ENCODE measurements at places on chromosomes 16 and 17. TPM values are rescaled to one million over a fixed set of nuclear protein-coding genes. Genes with fewer than 3 reads are reported as not detected.
A peak's percentile ranks its signal among the peaks of the same experiment; 100 is the strongest.

- DNase-seq = no peak
Observed at GRCh38 chr17:41013606-41014005, 4.7 kb upstream of the KRTAP3-1 start.

DNA sequence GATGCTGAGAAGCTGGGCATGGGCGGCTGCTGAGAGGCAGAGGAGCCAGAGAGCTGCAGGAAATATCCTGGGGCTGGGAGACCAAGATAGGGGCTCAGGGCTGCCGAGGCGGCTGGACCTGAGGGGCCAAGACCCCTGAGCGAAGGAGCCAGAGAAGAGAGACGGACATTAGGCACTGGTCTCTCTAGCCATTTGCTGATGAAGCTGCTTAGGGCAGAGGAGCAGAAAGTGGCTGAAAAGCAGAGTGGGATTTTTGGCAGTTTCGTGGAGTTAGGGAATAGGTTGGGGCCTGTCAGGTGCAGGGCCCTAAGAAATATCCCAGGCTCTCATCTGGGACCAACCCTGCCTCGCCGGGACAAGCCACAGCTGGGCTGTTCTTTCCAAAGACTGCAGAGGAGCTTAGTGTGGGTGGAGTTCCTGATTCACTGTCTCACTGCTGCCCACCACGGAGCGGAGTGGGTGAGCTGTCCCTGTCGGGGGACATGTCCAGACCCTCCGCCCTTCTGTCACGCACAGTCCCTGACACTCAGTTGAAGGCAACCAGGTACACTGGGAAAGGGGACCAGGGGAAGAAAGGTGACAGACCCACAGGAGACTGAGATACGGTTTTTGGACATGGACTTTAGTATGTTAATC, 11.3 kb upstream of the DNASE1 start:
- no peak for DNase-seq

- no peak for DNase-seq
Observed at GRCh38 chr17:37182786-37183465, 192.9 kb upstream of the C17orf78 start.

GRCh38 chr17:44760474-44761308, 1.9 kb downstream of the ADAM11 start:
- DNase-seq = no peak

GRCh38 chr17:45022655-45023339, 28.6 kb downstream of the DCAKD start:
- no peak for DNase-seq

DNA sequence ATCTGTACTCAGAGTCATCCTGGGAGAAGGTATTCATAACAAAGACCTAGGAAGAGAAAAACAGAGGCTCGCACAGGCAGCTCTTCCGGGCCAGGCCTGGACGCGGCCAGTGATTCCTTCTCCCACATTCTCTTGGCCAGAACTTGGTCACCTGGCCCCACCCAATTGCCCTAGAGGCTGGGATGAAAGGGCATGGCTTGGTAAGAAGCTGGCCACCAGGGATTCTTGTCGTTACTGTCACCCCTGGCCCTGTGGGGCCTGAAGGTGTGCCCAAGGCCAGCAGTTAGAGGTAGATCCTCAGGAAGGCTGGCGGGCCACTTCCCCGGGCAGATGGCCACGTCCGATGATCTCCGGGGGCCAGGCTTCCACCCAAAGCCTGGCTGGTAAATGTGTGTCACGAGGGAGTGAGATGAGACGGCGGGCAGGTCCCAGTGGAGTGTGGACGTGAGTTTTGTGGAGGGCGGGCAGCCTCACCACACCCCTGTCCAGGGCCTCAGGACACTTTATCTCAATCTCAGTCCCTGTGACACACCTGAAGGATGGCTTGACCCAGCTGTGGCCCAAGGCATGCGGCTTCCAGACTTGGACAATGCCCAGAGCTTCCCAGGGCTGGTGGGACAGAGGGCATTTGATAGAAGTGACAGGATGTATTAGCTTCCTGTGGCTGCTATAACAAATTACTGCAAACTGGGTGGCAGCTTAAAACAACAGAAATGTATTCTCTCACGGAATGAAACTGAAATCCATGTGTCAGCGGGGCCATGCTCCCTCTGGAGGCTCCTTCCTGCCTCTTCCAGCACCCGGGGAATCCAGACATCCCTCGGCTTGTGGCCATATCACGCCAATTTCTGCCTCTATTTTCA, 66.3 kb upstream of the GSE1 start:
- DNase-seq = no peak

- DNase-seq = no peak
Observed at GRCh38 chr17:48299760-48300159, 130.3 kb downstream of the SKAP1 start.

GRCh38 chr16:77675464-77676324, 46.6 kb upstream of the NUDT7 start:
- DNase-seq = peak; percentile 52

GRCh38 chr17:27565874-27566670, 64.9 kb upstream of the LGALS9 start:
- DNase-seq = no peak

DNA sequence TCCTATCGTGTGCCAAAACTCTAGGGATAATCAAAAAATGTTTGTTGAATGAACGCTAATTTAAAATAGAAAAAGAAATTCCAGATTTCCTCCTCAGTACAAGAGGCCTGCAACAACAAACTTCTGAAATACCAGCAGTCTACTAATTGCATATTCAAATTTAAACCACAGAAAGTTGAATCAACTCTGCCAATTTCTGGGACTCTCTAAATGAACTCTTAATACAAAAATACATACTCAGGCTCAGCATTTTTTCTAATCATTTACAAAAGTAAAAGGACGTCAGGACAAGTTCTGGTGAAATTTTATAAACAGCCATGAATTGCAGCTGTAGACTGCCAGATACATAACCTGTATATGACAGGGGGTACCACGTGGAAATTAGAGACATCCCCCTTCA, 49.0 kb downstream of the KANSL1 start:
- DNase-seq = no peak

GRCh38 chr17:34370997-34371395, 8.0 kb upstream of the CCL1 start:
- DNase-seq = no peak

GRCh38 chr17:43846221-43846712, 709 bp upstream of the CD300LG start:
- peak; percentile 46 for DNase-seq

DNA sequence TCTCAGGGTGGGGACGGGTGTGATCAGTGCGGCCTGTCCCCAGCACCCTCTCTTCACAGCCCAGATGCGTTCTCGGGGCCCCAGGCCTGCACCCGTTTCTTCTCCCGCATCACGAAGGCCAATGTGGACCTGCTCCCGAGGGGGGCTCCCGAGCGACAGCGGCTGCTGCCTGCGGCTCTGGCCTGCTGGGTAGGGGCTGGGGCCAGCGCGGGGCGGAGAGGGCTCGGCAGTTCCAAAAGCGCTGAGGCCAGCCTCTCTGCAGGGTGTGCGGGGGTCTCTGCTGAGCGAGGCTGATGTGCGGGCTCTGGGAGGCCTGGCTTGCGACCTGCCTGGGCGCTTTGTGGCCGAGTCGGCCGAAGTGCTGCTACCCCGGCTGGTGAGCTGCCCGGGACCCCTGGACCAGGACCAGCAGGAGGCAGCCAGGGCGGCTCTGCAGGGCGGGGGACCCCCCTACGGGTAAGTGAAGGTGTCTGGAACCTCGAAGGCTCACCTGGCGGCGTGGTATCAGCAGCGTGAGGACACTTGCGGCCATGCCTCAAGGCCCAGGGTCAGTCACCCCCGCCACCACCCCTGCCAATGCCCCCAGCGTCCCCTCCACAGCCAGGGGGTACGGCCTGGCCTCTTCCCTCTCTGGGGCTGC, 4.4 kb downstream of the MSLN start:
- DNase-seq = no peak

GRCh38 chr16:15682105-15682570, 32.1 kb downstream of the NDE1 start:
- no peak for DNase-seq

DNA sequence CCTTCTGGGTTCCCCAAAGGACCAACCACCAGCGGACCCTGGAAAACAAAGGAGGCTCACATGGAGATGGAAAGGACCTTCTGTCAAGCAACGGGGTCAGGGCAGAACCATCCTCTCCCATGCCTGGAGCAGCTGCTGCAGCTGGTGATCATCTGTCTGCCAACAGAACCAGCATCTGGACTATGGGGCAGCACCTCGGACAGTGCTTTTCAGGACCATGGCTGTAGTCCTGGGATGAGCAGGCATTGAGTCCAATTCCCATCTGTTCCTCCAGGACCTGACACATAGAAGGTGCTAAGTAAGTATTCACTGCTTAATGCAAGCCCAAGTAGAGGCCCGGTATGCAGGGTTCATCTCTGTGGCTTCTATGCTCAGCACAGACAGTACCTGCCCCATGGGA, 304.7 kb downstream of the XYLT1 start:
- DNase-seq = no peak

DNA sequence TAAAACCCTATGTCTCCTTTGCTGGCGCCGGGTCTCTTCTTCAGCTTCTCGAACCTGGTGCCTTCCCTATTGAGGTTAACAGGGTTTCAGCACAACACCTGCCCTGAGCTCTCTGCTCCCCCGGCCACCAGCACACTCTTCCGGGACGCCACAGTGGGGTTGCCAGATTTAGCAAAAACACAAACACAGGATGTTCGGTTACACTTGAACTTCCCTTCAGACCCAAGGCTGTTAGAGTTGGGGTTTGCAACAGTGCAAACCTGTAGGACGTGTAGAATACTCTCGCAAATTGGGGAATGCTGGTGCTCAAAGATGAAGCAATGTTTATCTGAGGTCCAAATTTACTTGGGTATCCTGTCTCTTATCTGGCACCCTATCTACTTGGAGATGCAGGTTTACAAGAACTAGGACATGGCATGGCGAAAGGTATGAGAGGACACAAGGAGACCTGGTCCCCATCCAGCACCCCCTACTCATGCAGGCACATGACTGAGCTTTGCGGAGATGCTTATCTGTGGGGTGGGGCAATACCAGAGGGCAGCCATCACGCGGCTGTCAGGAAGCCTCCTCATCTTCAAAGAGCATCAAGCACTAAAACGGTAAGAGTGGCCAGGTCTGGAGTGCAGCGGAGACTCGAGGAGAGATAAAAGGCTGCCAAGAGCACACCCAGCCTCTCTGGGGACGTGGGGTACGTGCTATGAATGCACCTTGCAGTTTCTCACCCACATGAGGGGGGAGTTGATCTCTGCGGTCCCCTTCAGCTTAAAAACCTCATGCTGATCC, 52.8 kb downstream of the SDK2 start:
- DNase-seq = no peak

DNA sequence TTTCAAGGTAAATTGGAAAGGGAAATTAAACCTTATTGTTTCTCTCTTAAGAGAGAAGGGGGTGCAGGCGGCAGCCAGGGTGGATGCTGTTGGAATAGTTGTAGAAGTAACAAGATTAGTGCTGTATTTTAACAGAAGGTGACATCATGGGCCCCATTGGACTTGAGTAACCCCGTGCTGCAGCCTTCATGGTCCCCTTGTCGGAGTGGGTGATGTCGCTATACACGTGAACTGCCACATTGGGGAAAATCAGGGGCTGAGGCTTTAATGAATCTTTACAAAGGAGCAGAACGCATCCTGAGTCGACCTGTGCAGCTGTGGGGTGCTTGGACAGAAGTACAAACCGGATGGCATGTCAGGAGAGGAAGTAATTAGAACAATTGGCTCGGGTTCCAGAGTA, 3.2 kb downstream of the SNX11 start:
- DNase-seq = no peak

The KCNJ12 gene
- polyA plus RNA-seq = 4.6 TPM

The SEC14L5 gene
- 0.18 TPM for polyA plus RNA-seq

The MRPS23 gene
- 45.8 TPM for polyA plus RNA-seq

The ATP2C2 gene
- polyA plus RNA-seq = 2.1 TPM

The ZNF469 gene
- 1.3 TPM for polyA plus RNA-seq

The IRF8 gene
- 6.4 TPM for polyA plus RNA-seq

The SERPINF2 gene
- polyA plus RNA-seq = 106 TPM

The KCNJ16 gene
- polyA plus RNA-seq = 164 TPM

The AURKB gene
- 35.6 TPM for polyA plus RNA-seq

The KREMEN2 gene
- polyA plus RNA-seq = 2.2 TPM

The TMEM235 gene
- not detected for polyA plus RNA-seq

Data from left renal pelvis (tissue), 4 donors.